RKO (cell line): ENCODE measurements at places on chromosomes 12 and 14.

GRCh38 chr14:106841701-106842100 is 1315.3 kb downstream of the TMEM121 start:
- peak; percentile 46 for DNase-seq

DNA sequence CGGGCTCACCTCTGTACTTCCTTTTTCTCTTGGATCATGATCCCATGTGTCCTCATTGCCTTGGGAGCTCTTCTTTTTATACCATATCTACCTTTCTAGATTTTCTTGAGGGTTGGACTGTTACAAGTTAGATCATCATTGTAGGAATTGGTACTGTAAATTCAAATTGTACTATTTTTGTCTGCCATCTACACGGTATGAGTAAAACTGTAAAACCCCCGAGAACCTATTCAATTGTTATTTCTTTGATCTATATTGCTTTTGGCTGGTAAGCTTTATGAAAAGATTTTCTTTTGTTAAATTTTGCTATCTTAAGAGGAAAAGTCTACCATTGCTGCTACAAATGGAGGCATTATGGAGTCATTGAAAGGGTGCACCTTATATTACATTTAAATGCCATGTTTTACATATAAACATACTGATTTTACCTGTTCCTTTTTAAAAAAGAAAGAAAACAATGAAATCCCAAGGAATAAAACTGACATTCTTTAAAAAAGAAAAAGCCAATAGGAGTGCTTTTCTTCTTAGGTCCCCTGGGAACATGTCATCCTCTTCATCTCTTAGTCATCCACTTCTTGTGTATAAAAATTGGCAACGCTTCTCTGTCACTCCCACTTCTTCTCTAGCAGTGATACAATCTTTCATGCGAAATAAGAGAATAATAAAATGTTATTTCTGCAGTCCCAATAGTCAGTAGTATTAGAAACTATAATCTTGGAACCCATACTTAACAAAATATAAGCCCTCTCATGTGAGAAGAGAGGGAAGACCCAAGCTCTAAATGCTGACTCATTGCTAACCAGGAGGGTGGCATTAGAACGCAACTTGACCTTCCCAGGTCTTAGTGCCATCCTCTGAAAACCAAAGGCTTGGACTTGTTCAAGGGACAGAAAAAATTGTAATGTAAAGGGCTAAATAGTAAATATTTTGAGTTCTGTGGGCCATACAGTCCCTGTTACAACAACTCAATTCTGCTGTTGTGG is 20.4 kb downstream of the RGS6 start:
- no peak for DNase-seq

- no peak for DNase-seq
These were observed 309.7 kb downstream of the BMP4 start for GRCh38 chr14:53646925-53647324.

GRCh38 chr14:77574446-77575115 is 41.9 kb downstream of the SPTLC2 start:
- no peak for DNase-seq

DNA sequence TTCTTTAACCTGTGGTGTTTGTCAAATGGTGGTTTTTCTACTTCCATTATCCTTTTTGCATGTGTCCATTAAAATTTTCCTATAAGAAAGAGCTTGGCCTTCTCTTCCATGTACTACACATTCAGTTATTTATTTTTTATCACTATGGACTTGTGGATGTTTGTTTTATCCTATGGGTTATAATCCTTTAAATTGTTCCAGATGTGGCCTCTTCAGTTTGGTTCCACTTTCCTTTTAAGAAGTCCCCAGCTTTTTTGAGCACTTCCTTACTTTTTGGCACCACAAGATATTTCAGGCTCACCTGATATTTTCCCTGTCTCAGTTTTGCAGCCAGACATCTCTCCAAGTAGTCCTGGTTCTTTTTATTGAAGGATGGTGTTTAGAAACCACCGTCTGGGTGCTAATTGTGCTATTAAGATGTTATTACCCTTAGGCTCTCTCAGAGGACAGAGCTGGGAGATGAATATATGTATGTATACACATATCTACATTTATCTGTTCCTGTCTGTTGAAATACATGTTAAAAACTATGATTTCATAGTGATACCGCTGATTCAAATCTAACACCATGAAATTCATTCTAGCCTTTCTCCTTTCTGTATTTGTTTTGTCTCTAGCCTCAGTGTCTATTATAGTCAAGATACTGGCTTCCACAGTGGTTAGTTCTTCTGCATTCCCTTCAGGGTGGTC is 408.5 kb upstream of the RGS6 start:
- no peak for DNase-seq

- DNase-seq = no peak
These were observed 353.6 kb upstream of the SFSWAP start for GRCh38 chr12:131357185-131357747.

DNA sequence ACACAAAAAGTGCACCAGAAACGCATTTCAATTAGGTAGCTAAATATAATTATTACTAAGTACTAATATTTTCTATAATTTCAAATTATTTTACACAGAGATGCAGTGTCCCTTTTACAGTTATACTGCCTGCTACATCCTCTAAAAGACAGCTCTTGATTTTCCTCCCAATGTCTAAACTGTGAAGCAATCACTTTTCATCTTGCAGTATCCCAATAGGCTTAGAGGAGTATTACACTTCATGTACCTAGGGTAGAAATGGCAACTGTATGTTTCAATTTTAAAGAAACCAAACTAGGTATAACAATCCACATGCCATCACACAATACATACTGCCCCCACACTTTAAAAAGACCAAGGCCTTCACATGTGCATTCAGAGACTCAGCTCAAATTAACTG is 7.3 kb downstream of the RSRC2 start:
- DNase-seq = no peak

DNA sequence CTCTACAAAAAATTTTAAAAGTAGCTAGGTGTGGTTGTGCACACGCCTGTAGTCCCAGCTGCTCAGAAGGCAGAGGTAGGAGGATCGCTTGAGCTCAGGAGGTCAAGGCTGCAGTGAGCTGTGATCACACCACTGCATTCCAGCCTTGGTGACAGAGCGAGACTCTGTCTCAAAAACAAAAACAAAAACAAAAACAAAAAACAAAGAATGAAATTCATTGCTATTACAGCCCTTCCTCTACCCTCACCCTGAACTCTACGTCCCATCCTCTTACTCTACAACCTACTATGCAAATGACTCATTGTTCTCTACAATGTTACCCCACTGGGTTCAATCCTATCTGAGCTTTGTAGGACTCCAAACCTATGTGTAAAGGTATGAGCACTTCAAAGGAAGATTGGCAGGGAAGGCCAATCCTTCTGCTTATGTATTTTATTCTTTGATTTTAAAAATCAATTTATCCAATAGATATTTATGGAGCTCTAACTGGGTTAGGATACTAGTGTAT is 39.3 kb downstream of the NINJ2 start:
- no peak for DNase-seq

- DNase-seq = peak; percentile 45
These were observed 90.1 kb downstream of the ADCK1 start for GRCh38 chr14:77889971-77890442.

DNA sequence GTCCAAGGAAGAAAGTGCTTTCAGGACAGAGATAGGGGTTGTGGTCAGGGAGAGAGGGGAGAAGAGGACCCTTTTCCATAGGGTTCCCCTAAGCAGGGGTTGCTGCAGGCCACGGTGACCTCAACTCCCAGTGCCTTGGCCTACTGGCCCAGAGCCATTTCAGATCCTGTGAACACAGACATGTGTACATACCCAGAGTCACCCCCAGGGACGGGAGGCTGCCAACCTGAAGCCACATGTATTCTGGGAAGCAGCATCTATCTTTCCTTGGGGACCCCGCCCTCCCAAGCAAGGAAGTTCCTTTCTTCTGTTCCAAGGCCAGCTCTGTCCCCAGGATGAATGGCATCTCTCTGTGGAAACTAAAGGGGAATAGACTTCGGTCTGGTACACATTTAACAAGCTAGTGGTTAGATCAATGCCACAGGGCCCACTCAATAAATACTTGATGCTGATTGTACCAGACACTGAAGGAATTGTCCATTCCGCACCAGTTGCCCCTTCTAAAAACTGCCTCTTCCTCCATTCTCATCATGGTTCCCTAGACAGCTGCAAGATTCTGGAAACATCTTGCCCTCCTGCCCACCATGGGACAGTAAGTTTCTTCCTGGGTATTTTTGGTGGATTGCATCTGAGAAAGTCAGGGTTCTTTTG is 25.2 kb upstream of the DGLUCY start:
- no peak for DNase-seq

DNA sequence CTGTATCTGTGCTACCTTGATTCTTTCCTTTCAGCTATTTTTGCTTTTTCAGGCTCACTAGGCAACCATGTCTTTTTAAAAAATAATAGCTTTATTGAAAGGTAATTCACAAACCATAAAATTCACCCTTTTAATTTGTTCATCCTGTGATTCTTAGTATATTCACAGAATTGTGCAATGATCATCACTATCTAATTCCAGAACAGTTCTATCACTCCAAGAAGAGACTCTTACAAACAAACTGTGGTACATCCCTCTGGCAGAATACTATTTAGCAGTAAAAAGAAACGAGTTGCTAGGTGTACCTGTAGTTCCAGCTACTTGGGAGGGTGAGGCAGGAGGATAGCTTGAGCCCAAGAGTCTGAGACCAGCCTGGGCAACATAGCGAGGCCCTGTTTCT is 14.8 kb downstream of the CREBL2 start:
- DNase-seq = no peak

DNA sequence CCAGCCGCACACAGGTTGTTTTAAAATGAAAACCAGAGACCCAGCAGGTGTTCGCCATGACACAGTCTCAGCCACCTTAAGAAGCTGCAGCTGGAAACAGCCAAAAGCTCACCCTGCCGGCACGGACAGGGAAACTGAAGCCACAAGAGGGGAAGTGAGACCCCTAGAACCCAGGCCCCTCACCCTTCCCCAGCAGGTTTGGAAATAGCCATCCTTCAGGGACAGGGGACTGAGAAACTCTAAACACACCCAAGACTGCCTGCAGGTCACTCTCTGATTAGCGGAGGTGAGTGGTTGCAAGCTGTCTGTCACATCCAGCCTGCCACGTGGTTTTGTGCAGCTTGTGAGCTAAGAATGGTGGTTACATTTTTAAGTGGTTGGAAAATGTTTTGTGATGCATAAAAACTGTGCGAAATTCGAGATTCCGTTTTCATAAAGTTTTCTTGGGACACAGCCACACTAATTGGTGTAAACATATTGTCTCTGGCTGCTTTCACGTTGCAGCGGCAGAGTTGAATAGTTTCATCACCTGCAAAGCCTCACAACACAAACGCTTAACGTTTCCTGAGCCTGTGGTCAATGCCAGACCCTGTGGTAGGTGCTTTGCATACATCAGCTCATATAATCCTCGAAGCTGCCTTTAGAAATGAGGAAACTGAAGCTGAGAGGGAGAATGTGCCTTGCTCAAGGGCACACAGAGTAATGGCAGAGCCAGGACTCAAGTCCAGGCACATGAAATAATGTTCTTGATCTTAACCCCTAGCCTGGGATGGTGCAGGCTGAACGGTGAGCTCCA is 1.7 kb upstream of the SELPLG start:
- DNase-seq = no peak

DNA sequence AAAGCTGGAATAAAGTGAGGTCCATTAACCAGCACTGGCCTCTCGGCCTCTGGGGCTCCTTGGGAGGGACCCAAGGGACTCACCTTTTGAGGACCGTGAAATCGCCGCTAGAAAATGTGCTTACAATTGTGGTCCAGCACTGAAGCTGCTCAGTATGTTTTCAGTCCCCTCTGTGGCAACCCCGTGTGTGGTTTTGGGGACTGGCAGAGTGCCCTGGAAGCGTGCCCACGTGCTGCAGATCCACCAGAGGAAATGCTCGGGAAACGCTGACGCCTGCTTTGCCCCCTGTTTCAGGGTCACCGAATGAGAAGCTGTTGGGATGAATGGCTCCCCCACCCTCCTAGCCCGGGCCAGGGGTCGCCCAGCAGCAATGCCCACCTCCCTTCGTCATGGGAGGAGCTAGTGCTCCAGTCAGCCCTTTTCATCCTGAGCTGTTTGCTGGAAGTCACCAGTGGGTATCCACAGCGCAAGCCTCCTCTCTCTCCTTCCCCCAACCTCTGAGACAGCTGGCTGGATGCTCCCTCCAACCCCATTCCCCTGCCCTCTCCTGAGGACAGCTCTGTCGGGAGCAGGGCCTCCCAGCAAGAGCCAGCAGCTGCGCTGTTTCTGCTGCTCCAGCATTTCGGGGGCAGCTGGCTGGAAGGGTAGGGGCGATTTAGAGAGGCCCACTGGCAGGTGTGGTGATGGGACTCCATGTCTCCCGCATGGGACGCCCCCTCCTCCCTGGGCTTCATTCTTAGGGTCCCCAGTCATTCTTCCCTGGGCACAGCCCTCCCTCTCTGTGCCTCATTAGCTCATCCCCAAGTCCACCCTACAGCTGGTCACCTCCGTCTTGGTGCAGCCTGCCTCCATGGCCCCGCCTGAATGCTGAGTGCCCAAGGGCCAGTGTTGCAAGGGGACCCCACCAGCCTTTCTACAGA is 33.2 kb upstream of the PPP1R13B start:
- no peak for DNase-seq

DNA sequence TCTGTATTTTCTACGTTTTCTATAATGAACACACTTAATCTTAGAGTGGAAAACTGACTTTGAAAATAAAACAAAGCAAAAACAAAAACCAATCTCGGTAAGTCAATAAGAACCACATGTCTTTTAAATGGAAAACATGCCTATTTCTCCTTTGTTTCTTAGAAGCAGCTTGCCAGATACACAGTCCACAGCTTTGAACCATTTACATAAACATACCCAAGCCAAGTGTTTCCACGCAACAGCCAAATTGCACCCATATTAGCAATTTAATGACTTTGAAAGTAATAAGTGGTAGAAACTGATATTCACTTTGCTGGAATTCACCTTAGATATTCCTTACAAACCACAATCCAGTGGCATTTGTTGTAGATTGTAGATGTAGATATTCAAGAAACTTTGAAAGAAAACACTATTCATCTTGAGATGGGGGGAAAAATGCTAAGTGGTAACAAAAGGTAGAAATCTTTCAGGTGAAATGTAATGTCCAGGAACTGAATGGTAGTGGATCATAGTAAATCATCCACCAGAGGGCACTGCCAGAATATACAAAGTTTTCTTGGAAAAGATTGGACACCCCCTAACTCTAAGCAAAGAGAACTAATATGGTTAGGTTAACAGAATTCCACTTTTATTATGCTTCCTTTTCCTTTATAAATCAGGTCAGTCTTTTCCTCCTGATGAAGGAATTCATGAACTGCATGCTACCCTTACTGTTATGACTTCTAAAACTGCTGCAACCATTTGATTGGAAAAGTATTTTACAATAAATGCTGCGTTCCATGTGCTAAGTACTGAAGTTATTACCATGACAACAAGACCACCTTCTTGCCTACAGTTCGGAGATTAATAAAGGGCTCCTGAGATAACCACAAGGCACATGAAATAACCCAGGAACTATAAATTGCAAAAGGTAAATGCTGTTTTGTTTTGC is 69.8 kb downstream of the RERG start:
- DNase-seq = peak; percentile 28

DNA sequence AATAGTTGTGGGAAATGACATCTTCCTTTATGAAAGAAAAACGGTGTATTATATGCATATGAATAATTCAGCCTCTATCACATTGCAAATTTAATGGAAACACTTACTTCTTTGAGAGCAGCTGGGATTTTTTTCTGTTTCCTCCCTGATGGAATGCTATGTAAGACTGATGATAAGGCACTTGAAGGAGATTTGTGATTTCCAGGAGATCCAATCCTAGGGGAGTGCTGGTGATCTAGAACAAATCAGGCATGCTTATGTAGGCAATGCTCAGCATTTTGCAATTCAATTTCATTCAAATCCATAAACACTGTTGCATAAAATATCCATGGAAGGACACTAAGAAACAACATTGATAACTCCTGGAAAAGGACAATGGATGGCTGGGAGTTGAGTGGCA is 16.0 kb upstream of the NR2C1 start:
- no peak for DNase-seq
